HCEC 1CT (cell line): ENCODE measurements at places on chromosomes 11 and 22.

GRCh38 chr11:112012874-112013273 is 12.3 kb upstream of the DLAT start:
- peak; percentile 84 for DNase-seq

DNA sequence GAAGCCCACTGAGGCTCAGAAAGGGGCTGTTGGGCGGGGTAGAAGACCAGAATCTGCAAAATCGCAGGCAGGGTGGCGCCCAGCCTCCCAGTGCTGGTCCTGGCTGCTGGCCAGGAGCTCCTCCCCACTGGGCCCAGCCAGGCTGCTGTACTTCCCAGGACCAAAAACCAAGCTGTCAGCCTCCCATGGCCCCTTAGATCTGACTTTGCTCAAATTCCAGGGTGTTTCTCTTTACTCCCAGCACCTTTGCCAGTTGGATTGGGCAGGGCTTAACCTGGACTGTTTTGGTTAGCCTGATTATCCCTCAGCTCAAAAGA is 44.2 kb upstream of the WEE1 start:
- DNase-seq = no peak

- DNase-seq = no peak
Measured at GRCh38 chr22:34950489-34950888, 115.5 kb upstream of the ISX start.

DNA sequence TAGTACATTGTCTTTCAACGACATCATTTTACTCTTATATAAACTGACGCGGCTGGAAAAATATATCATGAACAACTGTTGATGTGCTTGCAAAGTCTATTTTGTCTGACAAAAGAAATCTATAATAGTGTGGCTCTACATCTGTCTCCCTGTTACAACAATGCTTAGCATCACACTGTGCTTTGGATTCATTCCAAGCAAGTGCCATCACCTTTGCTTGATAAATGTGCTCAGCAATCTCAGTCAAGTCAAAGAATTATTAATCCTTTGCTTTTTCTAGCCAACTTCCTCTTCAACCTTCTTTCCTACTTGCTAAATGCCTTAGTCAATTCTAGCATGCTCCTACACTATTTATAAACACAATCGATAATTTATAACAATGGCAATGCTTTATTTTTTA is 140.5 kb downstream of the FCHSD2 start:
- DNase-seq = no peak

DNA sequence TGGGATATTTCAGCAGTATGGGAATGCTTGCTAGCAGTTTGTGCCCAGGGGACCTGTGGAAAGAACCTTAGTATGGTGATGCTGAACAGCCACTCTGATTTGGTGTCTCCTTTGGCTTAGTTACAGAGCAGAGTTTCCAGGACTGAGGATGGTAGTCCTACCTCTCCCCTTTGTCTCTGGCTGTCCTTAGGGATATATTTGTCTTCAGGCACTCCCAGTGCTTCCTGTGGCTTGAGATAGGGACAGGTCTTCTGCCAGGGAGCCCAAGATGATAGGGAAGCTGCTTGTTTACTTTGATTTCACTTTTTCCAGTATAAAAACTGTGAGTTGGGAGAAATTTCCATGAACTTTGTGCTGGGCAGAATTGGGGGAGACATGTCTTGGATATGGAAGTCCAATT is 28.2 kb downstream of the ANKRD42 start:
- no peak for DNase-seq

DNA sequence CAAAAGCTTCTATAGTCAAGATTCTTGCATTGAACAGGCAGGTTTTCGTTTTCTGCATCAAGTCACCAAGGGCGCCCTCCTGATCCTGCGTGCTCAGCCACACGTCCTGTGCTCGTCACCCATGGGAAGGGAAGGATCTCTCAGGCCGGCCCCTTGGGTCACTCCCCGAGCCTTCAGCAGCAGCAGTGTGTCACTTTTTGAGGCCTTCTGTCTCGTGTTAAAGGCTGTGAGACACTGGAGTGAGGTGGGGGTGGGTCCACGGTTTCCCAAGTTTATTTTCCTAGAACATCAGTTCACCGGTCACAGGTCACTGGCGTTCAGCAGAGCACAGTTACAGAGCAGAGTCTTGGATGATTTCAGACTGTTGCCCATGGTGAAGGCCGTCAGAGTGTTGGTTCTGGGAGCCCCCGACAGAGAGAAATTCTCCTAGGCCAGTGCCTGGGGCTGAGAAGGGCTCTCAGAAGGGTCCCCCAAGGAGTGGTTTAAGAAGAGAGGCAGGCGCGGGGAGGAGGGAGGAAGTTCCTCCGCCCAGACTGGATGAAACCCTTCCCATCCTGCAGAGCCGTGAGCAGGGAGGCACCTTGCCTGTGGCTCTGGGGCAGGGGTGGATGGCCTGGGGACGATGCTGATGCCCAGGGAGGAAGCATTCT is 13.5 kb upstream of the ADORA2A start:
- no peak for DNase-seq

- no peak for DNase-seq
Measured at GRCh38 chr11:126830216-126830806, 170.3 kb downstream of the KIRREL3 start.

DNA sequence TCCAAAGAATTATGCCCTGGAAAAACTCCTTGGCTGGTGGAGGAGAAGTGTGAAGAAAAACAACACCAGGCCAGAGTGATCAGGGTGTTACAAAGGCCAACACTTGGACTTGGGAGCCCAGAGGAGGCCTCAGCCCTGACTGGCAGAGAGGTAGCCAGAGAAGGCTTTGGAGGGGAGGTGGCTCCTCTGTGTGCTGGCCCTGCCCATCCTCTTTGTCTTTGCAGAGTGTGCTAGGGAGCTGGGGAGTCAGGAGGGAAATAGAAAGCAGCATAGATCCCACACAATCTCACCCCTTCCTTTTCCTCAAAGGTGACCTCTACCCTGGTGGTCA is 12.0 kb upstream of the P2RY6 start:
- DNase-seq = no peak

DNA sequence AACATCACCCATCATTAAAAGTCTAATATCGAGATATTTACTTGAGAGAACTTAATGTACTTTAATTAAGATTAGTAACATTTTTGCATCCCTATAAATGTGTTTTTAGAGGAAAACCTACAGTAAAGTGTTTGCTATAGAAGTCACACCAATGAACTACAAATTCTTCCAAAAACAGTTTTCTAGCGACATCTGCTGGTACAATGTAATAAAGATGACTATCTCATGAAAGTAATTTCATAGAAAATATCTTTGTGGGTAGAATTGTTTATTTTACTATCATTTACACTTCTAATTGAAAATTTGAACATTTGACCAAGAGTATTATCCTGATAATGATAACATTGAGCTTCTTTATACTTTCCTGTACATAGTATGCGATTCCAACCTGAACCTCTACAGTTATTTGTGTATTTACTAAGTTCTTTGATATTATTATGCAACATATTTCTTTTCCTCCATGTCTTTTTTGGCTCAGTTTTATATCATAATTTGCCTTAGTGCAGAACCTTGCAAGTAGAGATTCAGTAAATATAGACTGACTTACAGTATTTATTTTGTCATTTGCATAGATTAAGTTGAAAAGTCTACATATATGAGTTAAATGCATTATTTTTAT is 252.7 kb downstream of the TMEM135 start:
- peak; percentile 52 for DNase-seq

GRCh38 chr11:102279641-102280170 is 37.6 kb upstream of the BIRC3 start:
- DNase-seq = peak; percentile 58

DNA sequence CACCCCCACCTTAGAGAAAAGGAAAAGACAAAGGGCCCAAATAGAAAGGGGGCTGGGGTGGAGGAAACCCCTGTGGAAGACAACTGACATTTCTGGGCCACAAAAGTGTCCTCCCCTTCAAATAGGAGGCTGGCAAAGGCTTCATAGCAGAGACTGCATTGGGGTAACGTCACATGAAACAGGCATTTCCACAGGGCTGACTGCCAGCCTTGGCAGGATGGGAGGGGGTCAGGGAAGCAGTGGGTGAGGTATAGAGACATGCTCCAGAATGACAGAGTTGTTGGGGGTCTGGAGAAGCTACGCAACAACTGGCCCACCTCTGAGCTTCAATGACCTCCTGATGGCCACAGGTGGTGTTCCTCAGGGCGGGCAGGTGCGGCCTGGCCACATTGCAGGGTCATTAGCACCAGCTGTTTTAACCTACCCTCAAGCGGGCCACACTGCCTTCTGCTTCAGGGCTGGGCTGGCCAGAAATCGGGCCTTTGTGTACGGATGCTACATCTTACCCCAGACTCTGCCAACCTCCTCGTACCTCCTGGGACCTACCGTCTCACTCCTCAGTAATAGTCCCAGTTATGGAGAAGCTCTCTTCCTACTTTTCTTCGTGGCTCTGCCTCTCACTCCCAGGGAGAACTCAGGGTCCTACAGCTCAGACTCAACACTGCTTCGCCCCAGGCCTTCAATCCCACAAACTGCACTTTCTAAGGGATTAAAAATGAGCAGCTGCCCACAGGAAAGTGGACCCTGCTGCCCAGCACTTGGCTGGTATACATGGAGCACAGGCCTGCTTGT is 160.0 kb upstream of the NCAM1 start:
- no peak for DNase-seq

DNA sequence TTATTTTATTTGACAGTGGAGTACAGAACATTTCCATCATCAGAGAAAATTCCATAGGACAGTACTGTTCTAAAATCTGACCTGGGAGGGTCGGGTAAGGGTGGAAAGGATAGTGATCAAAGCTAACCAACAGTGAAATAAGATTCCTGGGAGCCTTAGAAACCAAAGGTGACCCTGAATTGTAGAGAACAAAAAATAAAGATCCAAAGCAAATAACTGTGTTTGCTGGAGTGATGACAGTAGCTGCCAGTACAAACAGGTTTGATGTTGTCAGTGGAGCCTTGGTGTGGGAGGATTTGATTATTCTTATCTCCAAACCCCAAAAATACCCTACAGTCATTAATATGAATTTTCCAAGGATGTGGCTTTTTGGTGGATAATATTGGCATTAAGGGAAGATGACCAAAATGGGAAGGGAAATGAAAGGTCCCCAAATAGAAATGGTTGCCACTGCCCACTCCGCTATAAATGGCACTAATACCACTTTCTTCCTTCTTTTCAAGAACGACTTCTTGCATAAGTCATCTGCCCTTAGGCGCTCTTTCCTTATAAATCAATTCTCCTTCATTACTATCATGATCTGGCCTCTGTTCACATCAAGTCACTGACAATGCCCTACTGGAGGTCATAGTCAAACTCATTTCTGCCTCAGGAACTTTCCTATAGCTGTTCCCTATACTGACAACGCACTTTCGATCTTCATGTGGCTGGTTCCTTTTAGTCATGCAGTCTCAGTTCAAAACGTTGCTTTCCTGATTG is 44.4 kb downstream of the EHF start:
- no peak for DNase-seq

DNA sequence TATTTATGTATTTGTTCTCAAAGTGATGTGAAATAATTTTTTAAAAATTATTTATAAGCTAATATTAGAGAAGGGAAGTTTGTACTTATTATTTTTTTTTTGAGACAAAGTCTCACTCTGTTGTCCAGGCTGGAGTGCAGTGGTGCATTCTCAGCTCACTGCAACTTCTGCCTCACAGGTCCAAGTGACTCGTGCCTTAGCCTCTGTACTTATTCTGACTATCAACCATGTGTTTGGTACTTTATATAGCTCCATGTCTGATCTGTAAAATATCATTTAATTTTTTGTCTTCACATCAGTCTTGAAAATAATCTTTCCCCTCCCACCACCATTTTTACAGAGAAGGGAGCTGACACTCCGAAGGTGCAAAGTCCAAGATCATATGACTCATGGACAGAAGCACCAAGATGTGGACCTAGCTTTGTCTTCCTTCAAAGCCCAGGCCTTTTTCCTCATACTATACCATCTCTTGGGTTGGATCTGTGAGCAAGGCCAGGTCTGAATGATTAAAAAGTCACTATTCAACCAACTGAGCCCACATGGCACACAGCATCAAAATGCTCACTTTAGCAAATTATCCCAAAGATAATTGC is 32.4 kb upstream of the EED start:
- DNase-seq = no peak

- DNase-seq = no peak
Measured at GRCh38 chr11:134497586-134497985, 85.5 kb upstream of the B3GAT1 start.

GRCh38 chr22:49077586-49077985 is 750.1 kb downstream of the BRD1 start:
- DNase-seq = no peak

DNA sequence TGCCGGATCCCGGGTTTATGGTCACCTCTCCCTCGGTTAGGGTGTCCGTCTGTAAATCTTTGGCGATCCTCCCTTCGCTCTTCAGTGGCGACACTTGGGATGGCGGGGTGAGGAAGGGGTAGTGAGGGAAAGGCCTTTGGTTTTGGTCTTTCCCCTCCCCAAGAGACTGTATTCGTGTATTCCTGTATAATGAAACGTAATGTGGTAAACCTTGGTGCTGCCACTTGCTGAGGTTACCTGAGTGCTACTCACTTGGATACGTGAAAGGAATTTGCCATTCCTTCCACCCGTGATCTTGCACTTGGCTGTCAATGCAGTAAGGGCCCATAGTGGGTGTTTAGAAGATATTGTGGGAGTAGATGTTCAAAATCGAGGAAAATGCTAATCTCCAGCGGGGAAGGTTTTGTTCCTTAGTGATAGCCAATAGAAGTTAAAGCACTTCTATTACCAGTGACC is 578 bp upstream of the NUP160 start:
- no peak for DNase-seq

GRCh38 chr22:49296561-49296960 is 531.1 kb downstream of the BRD1 start:
- no peak for DNase-seq

DNA sequence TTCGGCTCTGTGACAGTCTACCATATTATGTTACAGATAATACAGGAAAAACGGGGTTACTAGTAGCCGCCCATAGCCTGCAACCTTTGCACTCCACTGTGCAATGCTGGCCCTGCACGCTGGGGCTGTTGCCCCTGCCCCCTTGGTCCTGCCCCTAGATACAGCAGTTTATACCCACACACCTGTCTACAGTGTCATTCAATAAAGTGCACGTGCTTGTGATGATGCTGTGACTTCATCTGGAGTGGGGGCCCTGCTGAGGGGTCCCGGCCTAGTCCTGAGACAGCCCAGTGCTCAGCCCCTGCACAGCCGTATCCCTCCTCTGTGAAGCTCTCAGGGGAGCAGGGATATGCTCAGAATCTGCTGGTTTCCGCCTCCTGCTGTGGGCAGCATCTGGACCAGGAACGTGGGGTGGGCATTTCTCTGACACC is 1.2 kb downstream of the IFITM1 start:
- DNase-seq = no peak

GRCh38 chr11:91326751-91327150 is 897.9 kb upstream of the FAT3 start:
- DNase-seq = no peak

- no peak for DNase-seq
Measured at GRCh38 chr11:14687456-14687855, 43.9 kb downstream of the PDE3B start.

- DNase-seq = no peak
Measured at GRCh38 chr22:48083502-48083901, 1321.1 kb downstream of the TBC1D22A start.

DNA sequence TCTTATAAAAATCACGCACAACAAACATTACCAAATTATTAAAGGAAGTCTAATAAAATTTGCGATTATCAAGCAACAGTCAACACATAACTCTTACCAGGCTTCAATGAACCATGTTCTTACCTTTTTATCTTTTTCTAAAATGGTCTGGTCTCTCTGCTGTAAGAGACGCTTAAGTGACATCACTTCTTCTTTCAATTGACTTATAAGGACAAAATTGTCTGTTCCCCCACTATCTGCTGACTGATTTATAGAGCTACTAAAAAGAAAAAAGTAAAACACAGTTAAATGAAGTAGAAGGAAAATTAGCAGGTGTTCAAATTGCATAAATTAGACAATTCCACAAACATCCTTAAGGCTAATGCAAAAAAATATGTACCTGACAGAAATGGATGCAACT is 10.9 kb downstream of the FAM76B start:
- DNase-seq = no peak
